ENCODE measurements at places on chromosomes 3 and 15.
A peak's percentile ranks its signal among the peaks of the same experiment; 100 is the strongest.

DNA sequence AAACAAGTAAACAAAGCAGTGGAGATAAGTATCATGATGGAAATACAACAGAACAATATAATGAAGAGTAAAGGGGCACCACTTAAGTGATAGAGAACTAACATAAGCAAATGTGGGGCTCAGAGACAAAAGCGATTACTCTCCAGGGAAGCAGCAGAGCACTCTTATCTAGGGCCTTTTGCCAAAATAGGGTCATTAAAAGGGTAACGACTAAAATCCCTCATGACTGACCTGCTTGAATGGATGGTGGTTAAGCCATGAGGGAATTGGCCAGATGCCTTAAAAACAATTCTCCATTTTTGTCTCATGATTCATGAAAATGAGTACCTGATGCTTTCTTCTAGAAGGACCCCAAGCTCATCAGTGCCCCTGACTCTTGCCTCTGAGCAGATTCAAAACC is 3.2 kb upstream of the SLC7A14 start:
- DNase-seq, result no peak

DNA sequence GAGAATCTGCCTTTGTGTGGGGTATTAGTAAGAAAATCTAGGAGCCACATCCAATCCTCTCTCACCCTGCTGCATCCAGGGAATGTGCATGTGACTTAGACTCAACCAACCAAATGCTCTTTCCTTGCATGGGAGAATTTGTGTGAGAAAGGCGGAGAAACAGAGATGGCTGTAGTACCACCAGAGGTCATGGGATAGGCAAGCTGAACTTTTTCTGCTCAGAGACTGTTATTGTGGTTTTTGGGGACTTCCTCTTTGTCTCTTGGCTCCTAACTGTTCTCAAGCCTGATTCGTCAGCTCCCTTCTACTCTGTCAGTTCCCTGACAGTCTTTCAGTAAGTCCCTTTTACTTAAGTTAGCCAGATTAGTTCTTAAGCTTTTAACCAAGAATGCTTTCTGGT is 2.6 kb upstream of the ZSCAN2 start:
- no peak for DNase-seq

DNA sequence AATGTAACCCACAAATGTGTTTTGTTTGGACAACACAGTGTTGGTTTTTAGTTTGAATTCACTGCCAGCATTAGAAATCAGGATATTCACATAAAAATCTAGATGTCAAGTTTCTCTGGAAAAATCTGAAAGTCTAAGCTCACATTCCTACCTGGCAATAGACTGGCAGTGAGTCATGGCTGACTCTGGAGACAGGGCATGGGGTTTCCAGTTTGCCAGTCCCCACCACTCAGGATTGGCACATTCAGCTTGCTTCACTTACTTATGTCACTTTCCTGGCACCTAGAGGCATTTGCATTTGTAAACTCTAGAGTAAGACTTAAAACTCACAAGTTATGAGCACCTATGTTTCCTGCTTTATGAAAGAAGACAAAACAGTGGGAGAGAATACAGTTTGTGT is 19.1 kb upstream of the SEC61A1 start:
- no peak for DNase-seq

DNA sequence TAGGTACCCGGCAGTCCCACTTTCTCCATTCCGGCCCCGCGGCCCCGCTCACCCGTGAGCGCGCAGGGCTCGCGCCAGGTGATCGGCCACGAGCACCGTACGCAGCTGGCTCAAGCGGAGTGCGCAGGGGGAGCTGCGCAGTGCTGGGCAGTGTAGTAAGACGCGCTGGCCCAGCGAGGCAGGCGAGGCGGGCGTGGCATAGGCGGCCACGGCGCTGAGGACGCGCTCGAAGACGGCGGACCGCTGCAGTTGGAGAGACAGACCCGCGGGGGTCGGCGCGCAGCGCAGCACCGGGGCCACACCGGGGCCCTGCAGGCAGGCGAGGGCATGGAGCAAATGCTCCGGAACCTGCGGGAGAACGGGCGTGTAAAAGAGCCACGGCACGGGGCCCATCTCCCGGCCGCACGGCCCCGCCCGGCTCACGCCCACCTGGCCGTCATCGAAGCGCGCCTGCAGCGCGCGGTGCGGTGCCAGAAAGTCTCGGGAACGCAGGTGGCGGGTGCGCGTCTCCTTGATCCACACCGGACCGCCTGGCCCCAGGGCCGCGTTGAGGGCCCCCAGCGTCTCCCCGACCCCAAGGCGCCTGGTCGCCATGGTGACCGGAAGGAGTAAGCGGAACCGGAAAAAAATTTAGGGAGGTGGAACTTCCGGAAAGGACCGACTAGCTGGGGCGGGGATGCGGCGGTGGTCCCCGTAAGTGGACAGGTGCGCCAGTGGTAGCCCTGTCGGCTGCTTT is at the start of gene DALRD3:
DALRD3 (minus strand) TSS at position 610 of the 736 bp plus-strand sequence; CDS start at position 594, 16 bp downstream.
- DNase-seq, result peak; percentile 78

DNA sequence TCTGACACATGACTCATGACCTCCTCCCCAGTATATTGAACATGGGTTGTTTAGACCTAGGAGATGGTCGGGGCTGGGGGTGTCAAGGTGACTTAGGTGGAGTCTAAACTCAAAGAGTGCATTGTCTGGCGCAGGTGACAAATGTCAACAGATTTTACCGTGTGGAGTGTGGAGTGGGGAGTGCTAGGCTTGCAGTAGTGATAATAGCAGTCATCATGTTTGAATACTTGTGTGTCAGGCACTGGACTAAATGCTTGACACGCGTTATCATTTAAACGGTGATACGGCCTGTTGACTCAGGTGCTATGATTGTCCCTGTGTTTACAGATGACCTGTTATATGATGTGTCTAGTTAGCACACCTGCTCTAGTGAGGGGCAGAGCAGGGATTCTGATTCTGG is 30.8 kb downstream of the MUC20 start:
- DNase-seq, result no peak

- DNase-seq, result no peak
Observed at GRCh38 chr3:142962520-142963233, 797 bp downstream of the PAQR9 start.

- no peak for DNase-seq
Observed at GRCh38 chr3:184186184-184186901, at the start of gene ABCF3. Gene ABCF3 (plus strand): TSS chr3:184186199. CDS start chr3:184186208, 9 bp downstream.

DNA sequence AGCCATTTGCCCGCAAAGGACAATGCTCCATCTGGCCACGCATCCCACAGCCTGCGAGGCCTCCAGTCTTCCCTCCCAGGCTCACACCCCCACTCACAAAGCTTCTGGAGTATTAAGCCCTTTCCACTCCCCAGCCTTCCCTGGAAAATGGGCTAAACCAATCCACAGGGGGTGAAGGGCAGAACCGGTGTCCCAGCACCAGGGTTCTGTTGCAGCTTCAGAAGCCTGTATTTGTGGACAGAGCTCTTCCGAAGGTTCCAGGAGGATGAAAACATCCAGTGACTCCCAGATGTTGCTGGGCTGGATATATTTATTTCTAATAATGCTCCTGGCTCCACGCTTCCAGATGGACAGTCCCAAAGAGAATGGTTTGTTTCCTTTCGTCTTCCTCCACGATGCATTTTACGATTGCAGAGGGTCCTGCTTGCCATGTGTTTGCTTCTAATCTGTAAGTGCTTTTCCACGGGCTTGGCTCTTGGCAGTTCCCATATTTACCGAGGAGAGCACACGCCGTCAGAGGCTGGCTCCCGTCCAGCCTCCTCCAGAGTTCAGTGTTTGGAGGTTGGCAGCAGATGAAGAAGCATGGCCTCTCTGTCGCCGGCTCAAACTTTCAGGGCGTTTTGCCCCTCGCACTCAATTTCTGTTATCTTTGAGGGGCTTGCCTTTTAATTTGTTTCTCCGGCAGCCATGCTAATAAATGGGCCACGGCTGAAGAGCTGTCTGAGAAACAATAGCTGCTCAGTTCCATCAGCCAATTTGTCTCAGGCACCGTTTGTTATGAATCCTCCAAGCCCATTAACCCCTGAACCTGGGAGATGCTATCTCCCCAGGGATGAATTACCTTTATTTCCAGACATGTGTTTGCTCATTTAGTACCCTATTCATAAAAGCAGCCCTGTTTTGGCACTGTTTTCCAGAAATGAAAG is 367.9 kb upstream of the PROK2 start:
- no peak for DNase-seq

- DNase-seq, result no peak
Observed at GRCh38 chr3:35966629-35967464, 327.5 kb downstream of the ARPP21 start.

- DNase-seq, result no peak
Observed at GRCh38 chr3:151210676-151211381, 7.8 kb upstream of the GPR171 start.

DNA sequence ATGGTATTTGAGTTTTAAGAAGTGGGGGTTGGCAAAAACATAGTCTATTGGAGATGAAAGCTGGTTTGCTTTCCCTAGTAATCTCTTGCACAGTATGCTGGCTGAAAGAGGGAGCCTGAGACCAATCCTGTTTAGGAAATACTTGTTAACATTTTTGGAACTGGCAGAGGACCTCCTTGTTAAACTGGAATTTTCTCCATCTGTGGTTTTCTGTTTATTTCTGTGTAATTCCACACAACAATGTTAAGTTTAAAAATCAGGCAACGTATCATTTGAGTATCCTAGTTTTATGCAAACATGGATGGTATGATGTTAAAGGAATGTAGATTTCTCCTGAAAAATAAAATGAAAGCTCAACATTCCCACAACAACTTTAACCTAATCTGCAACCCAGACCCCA is 536.0 kb upstream of the TBL1XR1 start:
- no peak for DNase-seq

- no peak for DNase-seq
Observed at GRCh38 chr3:49180116-49180515, 8.7 kb downstream of the KLHDC8B start.
